ENCODE measurements at places on chromosomes 5 and 9.

GRCh38 chr9:88976890-88977257 lies 14.4 kb upstream of the S1PR3 start:
- DNase-seq, result no peak

DNA sequence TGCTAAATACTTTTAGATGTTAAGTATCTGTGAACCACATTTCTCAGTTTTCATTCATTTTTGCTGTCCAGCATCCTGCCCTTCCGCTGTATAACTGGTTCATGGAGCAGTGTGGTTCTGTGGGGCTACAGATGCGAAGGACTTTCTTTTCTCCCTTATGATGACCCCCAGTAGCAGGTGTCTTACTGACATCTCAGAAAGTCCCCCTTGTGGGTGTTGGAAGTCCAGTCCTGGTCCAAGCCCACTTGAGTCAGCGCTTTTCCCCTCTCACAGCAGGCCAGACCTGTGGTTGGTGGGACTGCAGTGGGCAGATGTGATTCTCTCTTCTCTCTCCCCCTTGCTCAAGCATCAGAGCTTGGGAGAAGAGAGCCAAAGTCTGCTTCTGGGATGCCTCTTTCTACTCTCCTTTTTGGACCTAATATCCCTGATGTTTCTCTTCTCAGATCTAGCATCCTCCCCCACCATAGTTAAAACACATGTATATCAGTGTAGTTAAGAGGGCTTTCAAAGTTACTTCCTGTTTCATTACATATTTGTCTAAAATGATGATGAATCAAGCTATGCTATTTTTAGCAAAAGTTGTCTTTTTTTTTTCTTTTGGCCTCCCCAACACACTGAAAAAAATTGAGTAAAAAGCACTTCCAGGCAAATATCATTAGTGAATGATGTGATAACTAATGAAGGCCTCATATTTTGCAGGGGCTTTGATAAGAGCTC lies 119.5 kb upstream of the ZNF618 start:
- no peak for DNase-seq

DNA sequence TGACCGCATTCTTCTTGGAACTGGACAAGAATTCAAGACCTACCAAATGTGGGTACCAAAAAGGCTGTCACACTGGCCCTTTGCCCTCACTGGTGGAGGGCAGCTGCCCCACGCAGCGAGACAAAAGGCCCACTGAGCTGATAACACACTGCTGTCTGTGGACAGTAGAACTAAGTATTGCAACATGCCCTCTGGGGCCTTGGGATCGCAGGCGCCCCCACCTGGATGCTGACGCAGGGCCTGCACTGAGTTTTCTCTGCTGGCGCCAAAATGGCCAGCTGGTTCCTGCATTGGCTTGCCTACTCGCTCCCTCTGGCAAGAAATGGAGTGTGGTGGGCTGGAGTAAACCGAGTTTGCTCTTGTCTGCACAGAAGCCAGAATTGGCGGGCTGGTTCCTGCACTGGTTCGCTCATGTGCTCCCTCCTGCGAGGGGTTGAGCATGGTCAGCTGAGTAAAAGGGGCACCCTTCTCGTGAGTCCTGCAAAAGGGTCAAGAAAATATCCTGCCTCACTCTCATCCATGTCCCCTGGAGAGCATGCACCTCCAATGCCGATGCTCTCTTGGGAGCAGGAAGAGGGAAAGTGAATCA lies 55.7 kb downstream of the NXNL2 start:
- no peak for DNase-seq

GRCh38 chr5:159682623-159683022 lies 233.7 kb upstream of the ADRA1B start:
- DNase-seq, result no peak

DNA sequence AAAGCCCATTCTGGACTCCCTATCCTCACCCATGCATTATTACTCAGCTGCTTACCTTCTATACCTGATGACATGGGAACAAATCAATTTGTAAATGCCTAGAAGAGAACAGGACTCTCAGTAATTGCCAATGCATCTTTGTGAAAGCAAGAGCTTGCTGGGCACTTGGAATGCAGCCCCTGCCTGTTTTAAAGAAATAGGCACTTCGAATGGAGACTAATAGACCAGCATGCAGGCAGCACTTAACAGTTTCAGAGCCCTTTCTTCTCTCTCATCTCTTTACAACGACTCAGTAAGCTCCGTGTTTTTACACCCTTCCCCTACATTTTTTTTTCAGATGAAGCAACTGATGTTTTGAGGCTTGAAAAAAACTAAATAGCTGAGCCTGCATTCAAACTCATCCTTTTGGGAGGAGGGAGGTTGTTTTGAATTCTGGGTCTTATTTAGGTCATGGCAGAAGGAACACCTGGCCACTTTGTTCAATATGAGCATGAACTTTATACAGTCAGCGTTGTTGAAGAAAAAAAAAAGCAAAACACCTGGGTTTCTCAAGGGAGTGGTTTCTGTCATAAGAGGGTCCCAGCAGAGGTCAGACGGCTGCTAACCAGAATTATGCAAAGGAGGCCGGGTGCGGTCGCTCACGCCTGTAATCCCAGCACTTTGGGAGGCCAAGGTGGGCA lies 34.6 kb upstream of the WHRN start:
- no peak for DNase-seq

DNA sequence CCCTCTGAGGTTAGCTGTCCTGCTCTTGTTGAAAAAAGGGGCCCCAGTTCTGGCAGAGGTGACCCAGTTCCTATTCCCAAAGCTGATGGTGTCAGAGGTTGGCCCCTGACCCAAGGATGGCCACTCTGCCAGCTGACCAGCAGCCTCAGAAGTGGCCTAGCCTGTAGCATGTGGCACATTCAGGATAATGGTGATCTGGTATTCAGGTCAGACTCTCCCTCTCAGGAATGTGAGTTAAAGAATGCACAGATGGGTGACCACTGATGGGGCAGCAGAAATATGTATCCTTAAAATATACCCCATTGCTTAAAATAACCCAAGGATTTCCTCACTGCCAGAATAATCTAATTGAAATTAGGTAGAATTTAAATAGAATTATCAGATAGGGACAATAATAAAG lies 369.2 kb downstream of the SEMA5A start:
- DNase-seq, result no peak

GRCh38 chr5:94310833-94311232 lies 307.6 kb downstream of the KIAA0825 start:
- no peak for DNase-seq

- no peak for DNase-seq
Observed at GRCh38 chr5:179505636-179506261, 44.6 kb upstream of the RUFY1 start.

DNA sequence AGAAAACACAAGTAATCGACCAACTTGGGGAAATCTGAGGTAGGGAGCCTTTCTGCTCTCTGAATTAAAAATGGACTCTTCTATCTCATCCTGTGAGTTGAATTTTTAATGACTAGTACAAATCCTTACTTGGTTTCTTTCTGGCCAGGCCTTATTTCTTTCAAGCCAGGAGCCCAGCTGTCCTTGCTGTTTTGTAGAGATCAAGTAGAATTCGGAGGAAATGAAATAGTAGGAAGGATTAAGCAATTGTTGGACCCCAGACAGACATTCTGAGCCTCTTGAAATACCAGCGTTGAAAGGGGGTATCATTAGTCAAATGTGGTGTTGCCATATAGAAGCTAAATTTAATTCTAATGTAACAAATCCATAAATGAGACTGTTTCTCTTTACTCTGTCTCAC lies 53.7 kb upstream of the SMIM15 start:
- no peak for DNase-seq

DNA sequence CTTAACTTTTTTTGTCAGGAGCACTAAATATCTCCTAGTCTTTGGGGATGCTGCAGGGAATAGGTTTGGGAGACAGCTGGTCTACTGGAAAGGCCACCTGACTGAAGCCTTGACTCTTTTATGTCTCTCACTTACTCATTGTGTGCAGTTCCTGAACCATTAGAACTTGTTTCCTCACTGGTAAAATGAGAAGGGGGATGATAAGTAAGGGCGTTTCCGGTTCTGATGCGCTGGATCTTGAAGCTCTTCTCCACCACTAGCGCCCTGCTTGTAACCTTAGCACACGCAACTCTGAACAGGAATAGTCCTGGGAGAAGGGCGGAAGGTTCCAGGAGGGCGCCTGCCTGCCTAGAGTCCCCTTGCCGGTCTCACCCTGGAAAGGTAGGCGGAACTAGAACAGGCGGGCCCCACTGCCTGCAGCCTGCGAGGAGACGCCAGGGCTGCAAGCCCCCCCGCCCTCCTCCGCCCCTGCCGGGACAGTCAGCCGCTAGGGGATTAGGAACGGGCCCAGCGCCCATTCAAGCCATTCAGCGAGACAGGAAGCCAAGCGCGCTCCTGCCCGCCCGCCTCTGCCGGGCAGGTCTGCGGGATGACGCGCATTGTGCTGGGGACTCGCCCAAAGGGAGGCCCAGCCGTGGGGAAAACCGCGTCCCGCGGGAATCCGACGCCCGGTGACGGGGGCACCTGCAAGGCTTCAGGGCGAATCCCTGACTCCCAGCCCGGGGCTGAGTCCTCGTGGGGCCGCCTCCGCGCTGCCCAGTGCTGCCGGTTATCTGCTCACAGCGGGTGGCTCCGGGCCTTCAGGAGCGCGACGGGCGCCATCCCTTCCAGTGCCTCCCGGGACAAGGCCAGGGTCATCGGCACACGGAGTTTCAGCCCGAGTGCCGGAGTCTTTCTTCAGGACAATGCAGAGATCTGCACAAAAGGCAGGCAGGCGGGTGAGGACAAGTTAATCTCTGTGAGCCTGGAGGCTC lies 44.0 kb upstream of the XPA start:
- peak; percentile 68 for DNase-seq

GRCh38 chr9:106722051-106722753 lies 140.8 kb upstream of the ZNF462 start:
- DNase-seq, result no peak
